ENCODE measurements at places on chromosomes 6 and 20. TPM values are rescaled to one million over a fixed set of nuclear protein-coding genes. Genes with fewer than 3 reads are reported as not detected.

The ISM1 gene
- 0.08 TPM for total RNA-seq

The SIRPB2 gene
- total RNA-seq = not detected

The MKKS gene
- total RNA-seq = 6.9 TPM

The HRH3 gene
- total RNA-seq = not detected

The C6orf132 gene
- total RNA-seq = not detected

The POFUT1 gene
- total RNA-seq = 45.2 TPM

The TCF15 gene
- 1.1 TPM for total RNA-seq

The LY6G6C gene
- not detected for total RNA-seq

The VSTM2L gene
- 0.19 TPM for total RNA-seq

The NKX2-4 gene
- 5.5 TPM for total RNA-seq

The SNX21 gene
- total RNA-seq = 89.5 TPM

Data from A375 (cell line).